ENCODE measurements at places on chromosomes 11 and 22. TPM values are rescaled to one million over a fixed set of nuclear protein-coding genes. Genes with fewer than 3 reads are reported as not detected.

Gene HTR3A
- polyA plus RNA-seq: 0.78 TPM

Gene FBLN1
- polyA plus RNA-seq: 116 TPM

Gene SMC1B
- polyA plus RNA-seq: 0.01 TPM

Gene SAA4
- polyA plus RNA-seq: 0.39 TPM

Gene ASCL2
- 2.2 TPM for polyA plus RNA-seq

Gene DDTL
- 1.4 TPM for polyA plus RNA-seq

Gene CD3E
- polyA plus RNA-seq: 5.1 TPM

Gene OR52I2
- not detected for polyA plus RNA-seq

Gene TBX1
- polyA plus RNA-seq: 5.6 TPM

Gene KCNJ4
- polyA plus RNA-seq: not detected

Gene FGF3
- polyA plus RNA-seq: not detected

Gene OR8G1
- not detected for polyA plus RNA-seq

Gene SEC14L2
- polyA plus RNA-seq: 7.2 TPM

Gene NUMA1
- polyA plus RNA-seq: 166 TPM

Gene SOX10
- polyA plus RNA-seq: 0.10 TPM

Gene MMP11
- 0.43 TPM for polyA plus RNA-seq

Gene RAPSN
- polyA plus RNA-seq: 0.38 TPM

Gene ANO5
- 1.0 TPM for polyA plus RNA-seq

All from lung (tissue), 17 donors.